ENCODE measurements at places on chromosomes 5 and 9.

- no peak for DNase-seq
Measured at GRCh38 chr9:126952205-126952977, 37.8 kb downstream of the RALGPS1 start.

DNA sequence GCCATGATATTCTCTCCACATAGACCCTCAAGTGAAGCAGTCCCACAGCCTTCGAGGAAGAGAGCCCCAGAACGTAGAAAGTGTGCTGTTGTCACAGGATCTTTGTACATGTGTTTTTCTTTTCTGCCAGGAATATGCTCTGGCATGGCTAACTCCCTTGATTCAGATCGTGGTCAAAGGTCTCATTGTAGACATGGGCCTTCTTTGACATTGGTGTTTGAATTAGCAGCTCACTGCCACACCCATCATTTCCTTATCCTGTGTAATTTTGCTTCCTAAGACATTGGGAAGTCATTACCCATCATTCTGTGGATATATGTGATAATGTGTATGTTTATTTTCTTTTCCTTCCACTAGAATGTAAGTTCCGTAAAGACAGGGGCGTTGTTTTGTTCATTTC, 25.5 kb downstream of the MTRR start:
- no peak for DNase-seq

GRCh38 chr5:159955056-159955624, 38.9 kb downstream of the ADRA1B start:
- no peak for DNase-seq

DNA sequence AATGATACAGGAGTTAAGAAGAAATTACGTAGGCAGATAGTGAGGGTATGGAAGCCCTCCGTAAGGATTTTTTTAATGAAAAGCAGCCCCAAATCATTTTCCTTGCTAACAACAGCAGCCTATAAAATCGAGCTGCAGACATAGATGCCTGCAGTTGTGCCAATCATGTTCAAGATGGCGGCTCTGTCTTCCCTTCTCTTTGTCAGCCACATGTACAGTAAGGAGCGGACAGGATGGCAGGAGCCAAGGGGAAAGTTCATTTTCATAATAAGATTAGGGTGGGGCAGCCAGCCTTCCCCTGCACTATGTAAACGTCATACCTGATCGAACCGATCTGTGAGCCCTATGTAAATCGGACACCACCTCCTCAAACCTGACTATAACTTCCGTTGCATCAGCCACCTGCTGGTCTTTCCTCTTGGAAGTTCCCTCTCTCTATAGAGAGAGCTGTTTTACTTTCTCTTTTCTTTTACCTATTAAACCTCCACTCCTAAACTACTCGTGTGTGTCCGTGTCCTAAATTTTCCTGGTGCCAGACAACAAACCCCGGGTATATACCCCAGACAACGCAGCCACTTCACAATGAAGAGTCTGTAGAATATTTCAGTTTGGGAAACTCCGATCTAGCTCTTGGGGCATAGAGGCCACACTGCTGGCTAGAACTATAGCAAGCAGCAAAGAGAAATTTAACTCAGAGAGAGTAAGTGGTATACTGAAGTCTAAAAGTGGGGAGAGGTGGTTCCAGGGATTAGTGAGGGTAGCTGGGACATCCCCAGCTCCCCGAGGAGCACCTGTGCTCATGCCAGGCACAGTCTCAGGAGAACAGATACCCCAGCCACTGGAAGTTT, 20.8 kb upstream of the SLC24A2 start:
- no peak for DNase-seq

GRCh38 chr9:86909388-86909787, 37.9 kb downstream of the GAS1 start:
- no peak for DNase-seq

DNA sequence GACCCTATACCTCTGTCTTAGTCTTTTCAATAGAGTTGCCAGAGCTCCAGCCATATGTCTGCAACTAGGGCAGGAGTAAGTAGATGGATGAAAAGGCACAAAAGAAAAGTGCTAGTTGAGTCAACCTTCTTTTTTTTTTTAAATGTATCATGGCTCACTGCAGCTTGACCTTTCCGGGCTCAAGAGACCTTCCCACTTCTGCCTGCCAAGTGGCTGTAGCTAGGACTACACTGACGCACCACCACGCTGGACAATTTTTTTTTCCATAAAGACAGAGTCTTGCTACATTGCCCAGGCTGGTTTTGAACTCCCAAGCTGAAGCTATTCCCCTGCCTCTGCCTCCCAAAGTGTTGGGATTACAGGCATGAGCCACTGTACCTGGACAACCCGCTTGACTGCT, 27.3 kb downstream of the FOXE1 start:
- DNase-seq = no peak

DNA sequence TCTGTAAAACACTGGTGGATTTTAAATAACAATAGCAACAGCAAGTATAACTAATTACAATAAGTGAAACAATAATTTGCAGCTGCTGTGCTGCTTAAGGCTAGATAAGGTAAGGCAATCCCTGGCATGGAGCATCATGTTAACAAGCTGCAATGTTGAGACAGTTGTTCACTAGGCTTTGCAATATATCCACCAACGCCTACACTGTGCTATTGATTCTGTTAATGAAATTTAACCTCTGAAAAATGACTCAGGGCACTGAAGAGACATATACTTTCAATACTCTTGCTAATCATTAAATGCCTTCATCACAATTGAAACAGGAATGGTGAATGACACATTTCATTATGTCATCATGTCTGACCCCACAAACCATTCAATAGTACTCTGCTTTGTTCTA, 255.0 kb downstream of the EFNA5 start:
- DNase-seq = no peak

DNA sequence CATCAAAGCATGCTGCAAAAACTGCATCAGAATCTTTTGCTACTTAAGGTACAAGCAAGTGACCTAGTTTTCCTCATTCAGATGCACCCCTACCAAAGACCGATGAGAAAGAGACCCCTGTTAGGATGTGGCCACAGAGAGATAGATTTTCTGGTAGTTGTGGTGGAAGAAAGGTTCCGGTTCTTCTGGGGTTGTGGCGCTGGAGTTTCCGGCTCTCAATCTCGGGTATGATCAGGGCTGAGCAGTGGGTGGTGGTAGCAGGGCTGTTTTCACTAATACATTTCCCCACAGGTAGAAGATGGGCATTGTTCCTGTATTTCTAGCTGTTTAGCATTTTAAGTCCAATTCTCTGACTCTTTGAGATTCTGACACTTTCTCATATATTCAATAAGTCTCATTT, 58.4 kb downstream of the PCSK1 start:
- DNase-seq = no peak

GRCh38 chr5:131423056-131423455, 159.2 kb downstream of the CDC42SE2 start:
- DNase-seq = no peak

- DNase-seq = no peak
Measured at GRCh38 chr9:98342098-98342819, 86.8 kb upstream of the TBC1D2 start.

GRCh38 chr9:137002646-137003041, 6.3 kb upstream of the CLIC3 start:
- no peak for DNase-seq

DNA sequence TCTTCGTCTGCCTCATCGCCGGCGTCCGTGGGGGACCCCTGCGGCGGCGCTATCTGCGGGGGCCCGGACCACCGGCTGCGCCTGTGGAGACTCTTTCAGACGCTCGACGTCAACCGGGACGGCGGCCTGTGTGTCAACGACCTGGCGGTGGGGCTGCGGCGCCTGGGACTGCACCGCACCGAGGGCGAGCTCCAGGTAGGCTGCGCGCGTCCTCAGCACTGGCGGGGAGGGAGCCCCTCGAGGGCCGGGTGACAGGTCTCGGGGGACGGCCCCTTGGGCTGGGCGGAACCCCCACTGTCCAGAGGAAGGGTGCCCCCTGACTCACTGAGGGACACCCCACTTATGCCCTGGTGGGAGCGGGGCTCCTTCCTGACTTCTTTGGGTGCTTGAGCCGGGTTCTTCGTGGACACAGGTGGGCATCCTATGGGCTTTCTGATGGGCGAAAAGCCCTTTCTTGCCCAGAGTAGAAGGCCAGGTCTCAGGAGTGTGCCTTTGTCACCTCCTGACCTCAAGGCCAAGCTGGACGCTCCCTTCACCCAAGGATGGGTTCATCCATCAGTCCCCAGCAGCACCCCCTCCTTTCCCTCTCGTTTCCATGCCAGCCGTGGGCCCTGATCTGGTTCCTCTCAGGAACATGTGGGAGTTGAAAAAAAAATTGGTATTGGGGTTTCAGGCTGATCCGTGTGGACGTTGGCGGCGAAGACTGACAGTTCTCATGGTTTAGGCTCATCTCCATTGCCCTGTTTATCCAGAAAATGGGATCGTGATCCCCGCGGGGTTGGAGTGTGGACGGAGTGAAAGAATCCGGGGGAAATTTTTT, 564 bp downstream of the SLC25A25 start:
- no peak for DNase-seq

DNA sequence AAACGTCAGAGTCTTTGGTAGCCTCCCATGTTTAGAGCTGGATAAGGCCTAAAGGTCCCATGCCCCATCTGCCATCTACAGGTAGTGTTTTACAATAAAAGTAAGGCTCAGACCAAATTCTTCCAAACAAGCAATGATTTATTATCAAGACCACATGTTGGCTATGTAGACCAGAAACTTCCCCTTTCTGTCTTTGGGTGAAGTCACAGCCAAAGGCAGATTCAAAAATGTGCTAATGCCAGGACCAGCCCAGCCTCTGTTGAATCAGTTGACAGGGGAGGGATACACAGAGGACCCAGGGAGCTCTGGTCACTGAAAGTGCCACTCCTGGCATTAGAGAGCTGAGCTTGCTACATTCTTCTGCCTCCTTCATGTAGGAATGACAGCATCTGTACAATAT, 360.8 kb downstream of the NTRK2 start:
- DNase-seq = no peak

DNA sequence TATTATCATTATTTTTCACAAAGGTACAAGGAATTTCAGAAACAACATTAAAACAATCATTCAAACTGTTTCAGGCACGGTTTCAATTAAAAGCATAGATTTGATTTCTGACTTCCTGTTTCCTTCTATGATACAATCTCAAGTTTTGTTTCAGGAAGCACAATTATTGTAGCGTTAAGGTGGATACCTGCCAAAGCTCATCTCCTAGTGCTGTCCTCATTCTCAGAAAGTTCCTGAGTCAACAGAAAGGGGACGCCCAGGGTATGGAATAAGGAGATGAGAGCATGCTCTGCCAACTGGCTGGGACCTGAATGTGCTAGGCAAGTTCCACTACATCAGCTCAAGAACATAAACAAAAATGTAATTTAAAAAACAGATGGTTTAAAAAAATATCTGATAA, 2.0 kb upstream of the TRIM14 start:
- DNase-seq = no peak

- DNase-seq = no peak
Measured at GRCh38 chr9:551986-552929, 289.2 kb upstream of the DMRT1 start.

DNA sequence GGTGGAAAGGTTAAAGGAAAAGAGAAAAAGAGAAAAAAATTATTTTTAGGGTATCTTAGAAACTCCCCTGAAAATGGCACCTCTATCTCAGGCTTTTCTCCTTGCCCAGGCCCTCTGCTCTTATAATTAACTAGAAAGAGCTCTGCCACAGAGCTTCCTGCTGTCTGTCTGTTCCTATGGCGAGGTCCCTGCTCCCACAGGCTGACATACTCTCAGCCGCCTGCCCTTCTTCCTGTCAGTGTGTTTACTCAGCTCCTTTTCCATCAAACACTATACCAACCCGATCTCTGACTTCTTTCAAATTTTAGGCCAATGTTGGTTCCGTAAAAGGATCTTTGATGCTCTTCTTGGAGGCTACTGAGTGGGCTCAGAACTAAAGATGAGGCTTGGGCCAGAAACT, 482.6 kb downstream of the DMAC1 start:
- no peak for DNase-seq

- no peak for DNase-seq
Measured at GRCh38 chr5:172235827-172236736, 42.1 kb downstream of the EFCAB9 start.

DNA sequence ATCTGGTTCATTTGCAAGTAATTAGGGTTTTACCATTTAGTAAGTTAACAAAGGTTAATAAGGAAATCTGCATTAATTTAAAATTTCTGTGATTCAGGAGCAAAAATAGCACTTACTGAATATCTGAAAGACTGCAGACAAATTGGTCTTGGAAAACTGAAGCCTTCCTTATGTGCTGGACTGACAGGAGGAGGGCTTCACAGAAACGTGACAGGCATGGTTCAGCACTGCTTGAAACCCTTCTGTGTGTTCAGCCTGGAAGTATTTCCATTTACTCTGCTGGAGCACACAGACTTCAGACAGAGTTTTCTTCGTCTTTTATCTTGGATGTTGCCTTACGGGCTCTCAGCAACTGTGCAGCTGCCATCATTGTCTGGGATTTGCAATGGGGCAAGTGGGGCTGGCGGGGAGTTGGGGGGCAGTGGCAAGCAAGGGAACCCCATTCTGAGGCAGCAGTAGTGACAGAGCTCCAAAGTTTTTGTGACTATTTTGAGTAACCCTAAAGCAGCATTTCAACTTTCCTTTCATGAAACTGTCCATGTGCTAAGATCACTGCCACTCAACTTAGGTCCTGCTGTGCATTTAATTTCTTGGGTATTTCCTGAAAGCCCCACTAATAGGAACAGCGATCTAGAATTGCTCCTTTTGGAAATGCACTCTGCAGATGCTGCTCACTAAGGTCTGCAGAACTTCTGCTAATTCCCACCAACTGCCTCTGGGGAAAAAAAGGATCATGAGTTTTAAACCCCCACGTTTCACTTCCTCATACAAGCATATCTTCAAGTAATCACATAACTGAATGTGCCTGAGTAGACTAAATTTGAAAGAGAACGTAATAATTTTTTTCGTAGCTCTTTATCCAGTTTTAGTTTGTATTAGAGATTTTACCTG, 56.6 kb downstream of the KCNN2 start:
- DNase-seq = no peak

DNA sequence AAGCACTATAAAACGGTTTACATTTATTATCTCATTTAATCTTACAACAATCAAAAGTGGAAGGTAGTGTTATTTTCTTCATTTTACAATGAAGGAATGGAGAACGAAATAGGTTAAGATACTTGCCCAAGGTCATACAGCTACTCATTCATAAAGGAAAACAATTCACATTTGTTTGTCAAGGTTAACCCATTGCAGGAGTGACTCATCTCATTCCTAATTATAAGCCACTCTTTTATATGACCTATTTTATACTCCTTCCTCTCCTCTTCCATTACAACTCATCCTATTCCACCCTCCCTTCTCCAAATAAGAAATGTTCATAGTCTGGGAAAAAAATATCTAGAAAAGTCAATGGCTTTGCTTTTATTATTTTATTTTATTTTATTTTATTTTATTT, 29.6 kb downstream of the CRHBP start:
- no peak for DNase-seq

DNA sequence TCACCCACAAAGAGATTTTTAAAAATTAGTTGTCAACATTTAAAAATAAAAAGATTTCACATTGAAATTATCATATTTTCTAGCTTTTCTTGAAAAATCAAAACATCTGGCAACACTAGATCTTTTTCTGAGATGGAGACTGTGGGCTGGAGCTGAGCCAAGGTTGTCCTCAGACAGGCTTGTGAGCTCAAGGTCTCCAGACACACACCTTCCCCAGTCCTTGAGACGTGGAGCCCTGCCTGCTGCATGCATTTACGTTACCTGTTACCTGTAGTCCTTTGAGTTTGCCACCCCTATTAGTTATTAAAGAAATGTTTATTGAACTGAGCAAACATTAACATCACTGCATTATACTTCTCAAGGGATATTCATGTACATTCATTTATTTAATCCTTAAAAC, 87.5 kb upstream of the TLE1 start:
- DNase-seq = no peak

GRCh38 chr5:155783791-155784190, 543.2 kb upstream of the SGCD start:
- DNase-seq = no peak

- no peak for DNase-seq
Measured at GRCh38 chr9:103183701-103184171, 188.6 kb downstream of the CYLC2 start.
